ENCODE measurements at places on chromosomes 12 and 14.

DNA sequence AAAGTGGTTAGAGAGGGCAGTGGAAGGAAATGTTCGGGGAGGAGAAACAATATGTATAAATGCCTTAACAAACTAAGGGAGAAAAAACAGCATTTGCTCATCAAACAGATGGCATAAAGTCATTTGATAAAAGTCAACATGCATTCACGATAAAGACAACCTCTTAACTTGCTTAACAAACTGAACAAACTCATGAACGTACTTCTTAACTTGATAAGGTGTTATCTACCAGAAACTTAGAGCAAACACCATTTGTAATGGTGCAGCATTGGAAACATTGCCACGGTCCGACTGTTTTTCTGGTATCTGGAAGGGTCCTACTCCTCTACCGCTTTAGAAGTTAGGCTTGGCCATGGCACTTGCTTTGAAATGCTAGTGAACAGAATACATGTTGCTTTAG lies 4.2 kb upstream of the RPS6KL1 start:
- DNase-seq, result no peak

DNA sequence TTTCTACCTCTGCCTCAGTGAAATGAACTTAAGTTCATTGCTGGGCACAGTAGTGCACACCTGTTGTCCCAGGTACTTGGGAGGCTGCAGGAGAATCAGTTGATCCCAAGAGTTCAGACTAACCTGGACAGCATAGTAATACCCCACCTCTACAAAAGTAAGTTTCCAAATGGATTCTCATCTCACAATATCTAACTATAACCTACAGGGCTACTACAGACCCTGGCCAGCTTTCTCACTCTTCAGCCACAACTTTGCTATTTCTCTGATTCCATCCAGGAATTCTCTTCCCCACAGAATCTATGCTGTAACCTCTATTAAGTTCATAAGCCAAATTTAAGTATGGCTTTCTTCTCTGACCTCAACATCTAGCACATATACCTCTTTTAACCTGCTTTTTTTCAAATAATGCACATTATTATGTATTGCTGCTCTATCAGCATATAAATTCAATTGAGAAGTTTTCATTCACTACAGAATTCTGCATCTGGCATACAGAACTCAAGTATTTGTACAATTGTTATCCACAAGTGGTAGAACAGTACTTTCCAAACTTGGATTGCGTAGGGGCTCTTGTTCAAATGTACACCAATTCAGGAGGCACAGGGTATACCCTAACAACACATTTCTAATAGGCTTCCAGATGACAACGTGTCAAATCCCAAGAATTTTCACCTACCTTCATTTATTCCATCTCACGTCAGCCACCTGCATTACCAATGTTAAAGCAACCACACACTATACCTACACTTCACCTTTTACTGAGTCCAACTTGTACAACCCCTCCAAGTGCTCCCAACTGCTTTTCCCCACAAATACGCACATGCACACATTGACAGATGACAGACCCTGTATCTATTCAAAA lies 3.8 kb downstream of the RPS29 start:
- DNase-seq, result no peak

DNA sequence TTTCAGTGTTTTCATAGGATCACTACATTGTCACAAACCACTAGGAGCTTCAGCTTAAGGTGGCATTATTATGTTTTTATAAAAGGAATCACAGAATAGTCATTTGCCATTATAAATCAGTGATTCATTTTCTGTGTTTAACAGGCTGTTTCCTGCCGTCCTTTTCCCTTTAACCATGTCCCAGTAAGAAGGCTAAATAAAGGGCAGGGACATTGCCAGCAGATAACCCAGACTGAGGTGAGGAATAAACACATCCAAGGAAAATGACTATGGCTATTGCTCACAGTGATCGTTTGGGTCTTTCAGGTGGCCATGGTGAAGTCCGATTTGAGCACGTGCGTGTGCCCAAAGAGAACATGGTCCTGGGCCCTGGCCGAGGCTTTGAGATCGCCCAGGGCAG lies 17.9 kb upstream of the ALDH2 start:
- DNase-seq, result no peak

- no peak for DNase-seq
Measured at GRCh38 chr14:61403411-61403810, 82.0 kb downstream of the PRKCH start.

Data from ascending aorta (tissue), 2 donors.